ENCODE measurements at places on chromosomes 12 and 14. TPM values are rescaled to one million over a fixed set of nuclear protein-coding genes. Genes with fewer than 3 reads are reported as not detected.
A peak's percentile ranks its signal among the peaks of the same experiment; 100 is the strongest.

The PLD4 gene
- 0.71 TPM for polyA plus RNA-seq

DNA sequence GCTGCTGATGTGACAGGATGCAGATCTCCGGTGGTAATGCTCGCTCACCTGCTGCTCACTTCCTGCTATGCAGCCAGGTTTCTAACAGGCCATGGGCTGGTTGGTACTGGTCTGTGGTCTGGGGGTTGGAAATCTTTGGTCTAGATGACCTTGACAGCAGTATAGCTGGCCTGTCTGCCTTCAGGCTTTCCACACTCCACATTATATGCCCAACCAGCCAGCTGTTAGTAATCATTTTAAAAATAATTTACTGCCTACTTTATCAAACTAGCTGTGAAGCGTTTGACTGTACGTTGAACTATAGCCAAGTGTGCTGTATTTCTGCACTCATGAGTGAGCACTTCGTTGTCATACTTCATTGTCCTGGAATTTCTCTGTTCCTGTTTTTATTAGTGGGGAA, 424.0 kb upstream of the GARIN6 start:
- DNase-seq, result peak; percentile 71

GRCh38 chr14:74476607-74477006, 16.5 kb downstream of the NPC2 start:
- no peak for DNase-seq

The SOAT2 gene
- 0.10 TPM for polyA plus RNA-seq

GRCh38 chr14:55545779-55546178, 34.2 kb upstream of the KTN1 start:
- DNase-seq, result no peak

The GZMH gene
- 2.9 TPM for polyA plus RNA-seq

The FAM222A gene
- 0.81 TPM for polyA plus RNA-seq

GRCh38 chr14:34387974-34388516, 74.0 kb downstream of the SPTSSA start:
- no peak for DNase-seq

The SLC25A47 gene
- 0.06 TPM for polyA plus RNA-seq

- no peak for DNase-seq
These were observed 20.2 kb downstream of the PLEKHD1 start for GRCh38 chr14:69504775-69505174.

- DNase-seq, result no peak
These were observed 82.7 kb downstream of the ADCK1 start for GRCh38 chr14:77882636-77883035.

The ADAM20 gene
- 0.01 TPM for polyA plus RNA-seq

DNA sequence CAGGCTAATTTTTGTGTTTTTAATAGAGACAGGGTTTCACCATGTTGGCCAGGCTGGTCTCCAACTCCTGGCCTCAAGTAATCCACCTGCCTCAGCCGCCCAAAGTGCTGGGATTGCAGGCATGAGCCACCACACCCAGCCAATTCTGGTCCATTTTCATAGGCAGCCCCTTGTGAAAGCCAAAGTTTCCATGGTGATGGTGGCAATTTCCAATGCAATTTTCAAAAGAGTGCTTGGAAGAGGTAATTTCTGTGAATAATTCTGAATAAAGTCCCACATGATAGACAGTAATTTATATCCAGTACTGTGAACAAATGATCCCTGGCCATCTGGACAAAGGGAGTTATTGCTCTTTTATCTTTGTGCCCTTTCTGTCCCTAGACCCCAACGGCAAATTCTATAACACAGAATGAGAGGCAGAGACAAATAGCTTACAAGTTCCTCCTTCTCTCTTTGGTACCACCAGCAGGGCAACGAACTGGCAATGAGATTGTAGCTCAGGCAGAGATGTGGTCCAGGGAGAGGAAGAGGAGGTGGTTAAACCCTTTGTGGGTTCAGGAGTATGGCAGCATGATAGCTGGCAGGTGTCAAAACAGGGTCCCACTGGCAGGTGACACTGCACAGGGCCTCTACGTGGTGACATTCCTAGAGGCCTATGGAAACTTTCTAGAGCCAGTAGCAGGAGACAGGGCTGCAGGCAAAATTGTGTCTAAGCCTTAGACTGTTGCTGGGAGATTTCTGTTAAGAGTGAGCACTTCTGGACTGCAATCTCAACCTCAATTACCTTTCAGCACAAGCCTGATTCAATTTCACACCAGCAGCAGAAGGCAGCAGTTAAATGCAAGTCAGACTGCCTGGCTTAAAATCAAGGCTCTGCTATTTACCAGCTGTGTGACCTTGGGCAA, 46.5 kb downstream of the NT5DC3 start:
- no peak for DNase-seq

Measured in lung (tissue), 17 donors.